B cell (primary cell): ENCODE measurements at places on chromosomes 2 and 18.

- no peak for DNase-seq
Measured at GRCh38 chr2:187580462-187581124, 26.4 kb upstream of the TFPI start.

- DNase-seq, result no peak
Measured at GRCh38 chr2:204306667-204307066, 238.6 kb upstream of the PARD3B start.

DNA sequence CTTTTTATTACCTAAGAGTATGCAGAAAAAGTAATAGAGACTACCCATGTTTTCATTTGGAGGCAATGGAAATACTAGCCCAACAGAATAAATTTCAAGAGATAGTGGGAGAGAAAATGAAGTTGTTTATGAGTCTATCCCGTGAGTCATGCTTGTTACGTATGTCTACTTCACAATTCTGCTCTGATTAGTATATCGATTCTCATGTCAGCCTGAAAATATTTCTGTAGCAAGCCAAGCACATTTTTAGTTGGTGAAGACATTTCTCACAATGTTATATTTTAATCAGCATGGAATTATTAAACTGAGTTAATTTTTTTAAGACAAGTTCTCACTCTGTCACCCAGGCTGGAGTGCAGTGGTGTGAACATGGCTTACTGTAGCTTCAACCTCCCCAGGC lies 346.1 kb downstream of the RPRM start:
- DNase-seq, result no peak

DNA sequence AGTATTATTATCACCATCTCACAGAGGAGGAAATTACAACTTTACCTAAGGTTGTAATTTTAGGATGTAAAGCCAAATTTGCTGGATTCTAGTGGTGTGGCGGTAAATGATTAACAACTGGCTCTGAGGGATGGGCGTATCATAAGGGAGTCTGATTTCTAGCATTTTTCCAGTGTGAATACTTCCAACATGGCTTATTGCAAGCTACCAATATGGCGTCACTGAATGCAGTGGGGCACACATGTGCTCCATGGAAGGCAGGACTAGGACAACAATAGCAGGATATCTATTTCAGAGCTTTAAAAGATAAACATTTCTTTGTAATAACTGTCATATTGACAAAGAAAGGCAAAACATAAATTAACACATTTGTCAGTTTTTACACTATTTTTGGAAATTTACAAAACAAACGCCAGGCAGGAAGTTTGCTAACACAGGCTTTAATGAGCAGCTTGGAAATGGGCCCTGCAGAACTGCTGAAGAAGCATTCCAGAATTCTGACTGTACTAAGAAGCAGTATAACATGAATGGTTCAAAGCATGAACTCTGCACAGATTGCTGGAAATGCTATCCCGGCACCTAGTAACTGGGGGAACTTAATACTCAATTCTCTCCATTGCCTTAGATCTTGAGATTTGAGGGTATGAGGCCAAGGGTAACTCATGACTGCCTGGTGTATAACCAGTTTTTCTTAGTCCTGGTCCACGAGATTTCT lies 439.3 kb upstream of the MAP2 start:
- DNase-seq, result no peak

DNA sequence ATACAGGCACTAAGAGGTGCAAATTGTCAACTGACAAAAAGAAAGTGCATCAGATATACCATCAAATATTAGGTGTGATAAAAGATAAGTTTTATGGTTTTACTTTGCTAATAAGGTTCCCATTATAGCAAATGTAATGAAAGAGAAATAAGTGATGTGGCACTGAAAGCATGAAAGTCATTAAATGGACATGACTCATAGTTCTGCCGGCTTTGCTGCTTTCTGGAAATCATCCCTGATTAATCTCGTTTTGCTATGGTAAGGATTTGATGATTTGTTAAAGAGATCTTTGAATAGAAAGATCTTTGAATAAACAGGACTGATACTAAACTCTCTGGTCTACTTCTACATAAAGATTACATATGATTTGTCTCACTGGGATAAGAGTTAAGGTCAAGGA lies 72.7 kb downstream of the CLIP4 start:
- DNase-seq, result no peak

- no peak for DNase-seq
Measured at GRCh38 chr18:48543228-48543627, 4.4 kb downstream of the CTIF start.

DNA sequence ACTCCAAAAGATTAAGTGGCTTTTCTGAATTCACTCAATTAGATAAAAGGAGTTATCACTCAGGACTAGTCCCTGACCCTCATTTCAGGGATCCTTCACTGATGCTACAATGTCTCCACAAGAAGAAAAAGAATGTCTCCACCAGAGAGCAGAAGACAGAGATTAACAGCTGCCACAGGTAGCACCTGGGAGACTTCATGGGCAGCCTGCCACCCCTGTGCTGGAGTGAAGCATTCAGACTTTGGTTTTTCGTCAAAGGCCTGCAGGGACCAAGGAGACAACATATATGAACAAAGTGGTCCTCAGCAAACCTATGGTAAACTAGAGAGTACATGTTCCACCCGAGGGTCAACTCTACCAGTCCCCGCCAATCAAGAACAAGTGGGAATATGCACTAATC lies 197.0 kb upstream of the ACVR2A start:
- DNase-seq, result no peak

GRCh38 chr2:229620289-229620688 lies 94.1 kb downstream of the DNER start:
- no peak for DNase-seq

DNA sequence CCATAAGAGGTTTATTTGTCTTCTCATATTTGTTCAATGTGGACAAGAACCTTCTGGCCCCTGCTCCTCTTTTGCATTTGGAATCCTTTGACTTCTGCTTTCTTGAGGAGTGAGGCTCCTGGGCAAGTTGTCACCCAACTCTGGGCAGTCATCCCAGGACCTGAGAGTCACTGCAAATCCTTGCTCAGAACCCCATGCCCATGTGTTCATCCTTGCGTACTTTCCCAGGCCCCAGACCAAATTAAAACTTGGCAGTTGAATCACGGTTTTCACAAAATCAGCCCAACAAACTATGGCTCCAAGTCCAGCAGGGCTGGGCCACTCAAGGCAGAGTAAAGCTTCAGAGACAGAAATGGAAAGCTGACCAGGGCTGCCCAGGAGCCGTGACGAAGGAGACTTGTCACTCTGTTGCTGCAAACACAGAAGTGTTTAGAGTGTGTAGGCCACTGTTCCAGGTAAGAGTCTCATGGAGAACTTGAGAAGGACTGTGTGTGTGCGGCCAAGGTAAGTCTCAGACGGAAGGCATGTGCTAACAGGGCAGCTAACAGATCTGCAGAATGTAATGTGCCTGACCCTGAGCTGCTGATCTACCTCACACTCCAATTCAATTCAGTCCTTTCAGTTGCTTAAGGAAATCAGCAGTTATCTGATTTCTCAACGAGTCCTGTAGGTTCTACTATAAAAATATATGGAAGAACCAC lies 549.4 kb upstream of the HS6ST1 start:
- no peak for DNase-seq

- peak; percentile 15 for DNase-seq
Measured at GRCh38 chr2:24122366-24123194, 554 bp downstream of the PFN4 start.

- DNase-seq, result no peak
Measured at GRCh38 chr2:164722616-164723338, 101.5 kb upstream of the GRB14 start.

GRCh38 chr2:109216332-109216731 lies 87.3 kb downstream of the SH3RF3 start:
- no peak for DNase-seq

GRCh38 chr2:111072220-111072871 lies 48.4 kb upstream of the BCL2L11 start:
- DNase-seq, result no peak

DNA sequence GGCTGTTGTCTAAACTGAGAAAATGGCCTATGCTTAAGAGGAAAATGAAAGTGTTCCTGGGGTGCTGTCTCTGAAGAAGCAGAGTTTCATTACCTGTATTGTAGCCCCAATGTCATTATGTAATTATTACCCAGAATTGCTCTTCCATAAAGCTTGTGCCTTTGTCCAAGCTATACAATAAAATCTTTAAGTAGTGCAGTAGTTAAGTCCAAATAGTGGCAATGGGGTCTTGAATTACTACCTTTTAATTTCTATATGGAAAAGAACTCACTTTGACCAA lies 13.8 kb upstream of the ALLC start:
- DNase-seq, result no peak

GRCh38 chr2:55899881-55900280 lies 23.7 kb downstream of the EFEMP1 start:
- no peak for DNase-seq

DNA sequence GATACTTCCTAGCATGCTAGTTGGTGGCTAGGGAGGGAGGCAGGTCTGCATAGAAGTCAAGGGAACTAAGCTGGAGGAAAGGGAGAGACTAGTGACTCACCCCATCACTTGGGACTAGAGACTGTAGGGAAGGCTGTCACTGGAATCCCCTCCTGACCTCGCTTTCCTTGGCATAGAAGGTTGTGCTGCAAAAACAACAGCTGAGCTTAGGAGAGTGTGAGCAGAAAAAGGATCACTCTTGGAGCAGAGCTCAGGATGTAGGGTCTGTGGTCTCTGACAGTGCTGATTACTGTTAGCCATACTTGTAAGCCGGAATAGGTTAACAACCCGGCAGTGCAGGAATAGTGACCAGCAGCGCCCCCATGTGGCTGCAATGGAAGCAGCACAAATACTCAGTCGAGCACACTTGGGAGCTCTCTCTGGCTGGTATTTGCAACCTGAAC lies 66.9 kb upstream of the SMAD2 start:
- peak; percentile 24 for DNase-seq

DNA sequence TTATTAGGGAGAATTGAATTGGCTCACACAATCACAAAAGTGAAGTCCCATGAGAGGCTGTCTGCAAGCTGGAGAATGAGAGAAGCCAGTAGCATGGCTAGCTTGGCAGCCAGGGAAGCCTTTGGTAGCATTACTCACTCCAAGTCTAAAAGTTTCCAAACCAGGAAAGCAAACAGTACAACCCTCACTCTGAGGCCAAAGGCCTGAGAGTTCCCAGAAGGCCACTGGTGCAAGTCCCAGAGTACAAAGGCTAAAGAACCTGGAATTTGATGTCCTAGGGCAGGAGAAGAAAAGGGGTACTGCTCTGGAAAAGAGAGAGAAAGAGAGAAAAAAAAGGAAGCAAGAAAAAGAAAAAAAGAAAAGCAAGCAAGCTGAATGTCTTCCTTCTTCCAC lies 318.2 kb downstream of the RND3 start:
- DNase-seq, result no peak

- DNase-seq, result no peak
Measured at GRCh38 chr2:224360801-224361251, 41.1 kb downstream of the FAM124B start.

DNA sequence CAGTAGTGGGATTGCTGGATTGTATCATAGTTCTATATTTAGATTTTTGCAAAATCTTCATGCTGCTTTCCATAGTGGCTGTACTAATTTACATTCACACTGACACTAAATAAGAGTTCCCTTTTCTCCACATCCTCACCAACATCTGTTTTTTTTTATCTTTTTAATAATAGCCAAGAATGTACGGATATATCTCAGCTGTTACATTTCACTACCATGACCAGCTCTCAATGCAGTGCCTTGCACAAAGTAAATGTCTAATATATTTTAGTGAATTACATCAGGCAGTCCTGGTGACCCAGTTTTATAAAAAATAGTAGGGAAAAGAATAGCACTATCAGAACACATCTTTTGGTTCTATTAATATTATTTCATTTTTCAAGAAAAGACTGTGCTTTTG lies 161.8 kb downstream of the LNPK start:
- no peak for DNase-seq

GRCh38 chr2:11132036-11132671 lies 23.1 kb upstream of the SLC66A3 start:
- DNase-seq, result no peak

DNA sequence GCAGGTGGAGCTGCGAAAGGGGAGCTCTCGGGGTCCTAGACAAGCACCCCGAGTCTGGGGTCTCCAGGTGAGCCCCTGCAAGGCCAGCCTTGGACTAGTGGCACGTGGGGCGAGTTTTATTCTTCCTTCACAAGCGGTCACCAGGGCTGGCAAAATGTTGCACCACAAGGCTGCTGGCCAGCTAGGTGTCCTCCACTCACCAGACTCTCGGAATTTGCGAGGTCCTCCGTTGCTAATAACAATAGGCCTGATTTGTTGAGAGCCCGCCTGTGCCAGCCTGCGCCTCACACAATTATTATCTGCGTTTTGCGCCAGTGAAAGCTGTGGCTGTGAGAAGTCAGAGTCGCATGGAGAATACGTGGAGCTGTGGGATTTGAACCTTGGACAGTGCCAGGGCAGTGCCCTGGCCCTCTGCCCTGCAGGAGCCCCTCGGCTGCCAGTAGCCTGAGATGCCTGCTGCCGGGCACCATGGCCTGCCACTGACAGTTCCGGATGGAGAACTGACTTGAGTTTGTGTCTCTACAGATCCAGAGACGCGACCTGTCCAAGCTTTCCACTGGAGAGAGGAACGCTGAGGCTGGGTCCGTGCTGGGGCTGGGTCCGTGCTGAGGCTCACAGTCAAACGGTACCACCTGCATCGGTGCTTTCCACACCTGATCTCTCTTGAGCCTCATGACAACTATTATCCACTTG lies 77.6 kb upstream of the ODC1 start:
- no peak for DNase-seq

- DNase-seq, result no peak
Measured at GRCh38 chr2:19895535-19895934, 6.2 kb downstream of the TTC32 start.
